ENCODE measurements at places on chromosomes 4 and X.

DNA sequence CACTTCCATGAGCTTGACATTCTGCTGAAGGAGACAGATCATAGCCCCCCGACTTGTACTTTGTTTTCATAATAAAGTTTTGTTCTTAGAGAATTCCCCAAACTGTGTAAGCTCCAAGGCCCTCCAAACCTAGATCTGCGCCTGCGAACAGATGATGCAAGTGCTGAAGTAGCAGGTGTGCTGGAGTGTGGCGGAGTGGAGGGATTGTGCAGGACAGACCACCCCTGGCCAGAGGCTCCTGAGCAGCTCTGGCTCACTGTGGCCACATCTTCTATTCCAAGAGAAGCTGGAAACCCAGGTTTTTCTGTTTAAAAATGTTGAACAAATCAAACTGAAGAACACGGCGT is 46.4 kb downstream of the TBC1D14 start:
- no peak for DNase-seq

- DNase-seq = no peak
These were observed 253.5 kb upstream of the GATB start for GRCh38 chr4:152014280-152014679.

DNA sequence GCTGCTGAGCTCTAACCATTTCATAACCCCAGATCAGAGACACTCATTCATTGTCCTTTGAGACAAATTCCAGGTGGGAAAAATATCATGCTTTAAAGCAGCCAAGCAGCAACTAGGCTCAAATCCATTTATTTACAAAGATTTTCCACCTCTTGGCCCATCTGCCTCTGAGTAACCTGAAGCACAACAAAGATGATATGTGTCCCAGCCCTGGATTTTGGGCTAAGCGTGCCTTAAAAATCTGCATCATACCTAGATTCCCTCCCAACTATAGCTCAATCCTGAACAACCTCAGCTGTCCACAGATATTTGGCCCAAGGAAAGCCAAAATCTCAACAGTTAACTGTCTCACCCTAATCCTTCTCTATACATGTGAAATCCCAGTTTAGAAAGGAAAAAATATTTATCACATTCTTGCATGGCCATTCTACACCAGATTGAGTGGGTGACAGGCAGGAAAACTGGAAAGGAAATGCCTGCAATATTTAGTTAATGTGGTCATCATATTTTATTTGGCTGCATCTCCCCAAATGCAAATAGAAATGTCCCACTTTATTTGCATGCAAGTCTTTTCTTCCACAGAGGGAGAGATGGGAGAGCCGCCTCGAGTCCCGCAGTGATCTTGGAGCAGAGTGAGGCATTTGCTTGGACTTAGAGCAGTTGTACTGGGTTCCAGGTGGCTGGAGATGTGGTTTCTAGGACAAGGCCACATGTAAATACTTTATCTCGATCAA is 146.4 kb upstream of the EOLA2 start:
- DNase-seq = peak; percentile 32

GRCh38 chrX:133529578-133529977 is 114.3 kb upstream of the GPC4 start:
- DNase-seq = no peak

- DNase-seq = no peak
These were observed 61.6 kb upstream of the PRPS1 start for GRCh38 chrX:107566604-107567262.

GRCh38 chr4:140308366-140309123 is 64.9 kb upstream of the SCOC start:
- DNase-seq = peak; percentile 15

GRCh38 chrX:48648336-48648751 is 35.3 kb upstream of the WAS start:
- peak; percentile 20 for DNase-seq

DNA sequence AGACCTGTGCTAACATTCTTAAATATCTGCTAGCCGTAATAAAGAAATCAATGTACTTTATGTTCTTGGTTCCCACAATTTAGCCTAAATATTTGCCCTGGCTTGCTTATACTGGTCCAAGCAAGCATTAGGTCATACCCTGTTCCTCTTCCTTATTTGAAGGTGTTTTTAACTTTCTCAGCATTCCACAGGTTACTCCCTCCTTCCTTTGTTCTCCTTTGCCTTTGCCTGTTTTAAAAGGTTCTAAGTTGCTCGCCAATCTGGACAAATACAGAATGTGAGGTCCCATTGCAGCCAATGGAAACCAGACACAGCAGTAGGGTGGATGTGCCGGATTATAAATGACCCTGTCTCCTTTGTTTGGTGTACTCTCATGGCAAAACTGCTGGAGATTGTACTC is 436.8 kb upstream of the PCDH7 start:
- no peak for DNase-seq

DNA sequence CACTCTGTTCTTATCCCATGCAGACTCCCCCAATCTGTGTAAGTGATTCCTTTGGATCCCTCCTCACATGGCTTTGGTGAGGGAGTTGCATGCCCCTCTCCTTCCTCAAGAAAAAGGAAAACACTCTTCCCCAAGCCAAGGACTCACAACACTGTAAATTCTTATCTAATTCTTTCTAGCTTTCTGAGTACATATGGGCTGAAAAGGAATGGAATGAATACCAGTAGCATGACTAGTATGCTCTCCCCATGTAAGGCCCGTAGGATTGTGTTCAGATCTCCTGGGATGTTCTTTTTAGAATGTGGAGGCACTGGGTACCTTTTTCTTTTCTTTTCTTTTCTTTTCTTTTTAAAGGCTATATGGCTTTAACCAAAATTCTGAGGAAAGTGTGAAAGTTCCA is 17.0 kb upstream of the MAGED1 start:
- DNase-seq = no peak

- no peak for DNase-seq
These were observed 108.0 kb downstream of the SLIT2 start for GRCh38 chr4:20359692-20360091.

DNA sequence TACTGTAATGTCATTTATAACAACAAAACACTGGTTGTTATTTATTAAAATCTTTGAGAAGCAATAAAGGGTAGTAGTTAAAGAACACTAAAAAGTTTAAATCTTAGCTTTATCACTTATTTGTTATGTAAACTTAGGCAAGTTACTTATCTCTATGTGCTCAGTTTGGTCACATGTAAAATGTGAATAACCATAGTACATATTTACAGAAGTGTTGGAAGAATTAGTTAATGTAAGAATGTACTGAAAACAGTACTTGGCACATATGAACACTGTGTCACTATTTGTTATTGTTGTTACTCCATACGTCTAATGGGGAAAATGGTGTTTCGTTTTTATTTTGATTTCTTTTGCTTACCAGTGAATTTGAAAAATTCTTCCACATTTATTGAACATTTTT is 9.1 kb downstream of the NEK1 start:
- DNase-seq = no peak

DNA sequence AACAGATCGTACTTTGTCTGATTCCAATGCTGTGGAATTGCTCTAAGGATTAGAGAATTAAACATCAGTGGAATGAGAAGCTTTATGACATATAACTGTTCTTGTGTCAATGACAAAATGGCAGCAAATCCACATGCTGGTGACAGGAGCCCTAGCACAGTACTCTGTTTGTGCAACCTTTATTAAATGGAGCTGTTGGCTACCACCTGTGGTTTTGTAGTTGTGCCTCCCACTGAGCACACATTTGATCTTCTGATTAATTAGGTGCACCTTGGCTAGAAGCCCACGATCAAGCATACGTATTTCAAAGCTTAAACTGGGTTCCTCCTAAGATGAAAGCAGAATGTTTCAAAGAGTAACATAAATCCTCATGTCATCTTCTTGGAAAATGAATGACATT is 394.0 kb upstream of the IGFBP7 start:
- no peak for DNase-seq

- no peak for DNase-seq
These were observed 52.3 kb upstream of the TRPC5OS start for GRCh38 chrX:111823703-111824102.

DNA sequence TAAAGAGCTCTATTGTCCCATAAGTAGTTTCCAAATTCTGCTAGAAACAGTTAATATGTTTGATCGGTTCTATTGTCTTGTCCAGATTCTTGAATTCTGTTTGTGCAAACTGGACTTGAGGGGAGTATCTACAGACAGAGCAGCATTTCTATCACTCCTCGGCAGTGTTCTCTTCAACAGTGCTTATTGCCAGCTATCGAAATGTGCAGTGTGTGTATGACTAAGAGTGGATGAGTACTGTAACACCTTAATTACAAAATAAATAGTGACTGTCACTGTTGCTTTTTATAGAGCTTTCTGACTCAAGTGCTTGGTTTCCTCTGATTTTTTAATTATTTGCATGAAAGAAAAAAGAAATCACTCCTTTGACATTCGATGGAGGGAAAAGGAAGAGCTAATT is 274.6 kb downstream of the RPA4 start:
- DNase-seq = no peak

- DNase-seq = no peak
These were observed 3.4 kb upstream of the SLC35A2 start for GRCh38 chrX:48914593-48915493.

DNA sequence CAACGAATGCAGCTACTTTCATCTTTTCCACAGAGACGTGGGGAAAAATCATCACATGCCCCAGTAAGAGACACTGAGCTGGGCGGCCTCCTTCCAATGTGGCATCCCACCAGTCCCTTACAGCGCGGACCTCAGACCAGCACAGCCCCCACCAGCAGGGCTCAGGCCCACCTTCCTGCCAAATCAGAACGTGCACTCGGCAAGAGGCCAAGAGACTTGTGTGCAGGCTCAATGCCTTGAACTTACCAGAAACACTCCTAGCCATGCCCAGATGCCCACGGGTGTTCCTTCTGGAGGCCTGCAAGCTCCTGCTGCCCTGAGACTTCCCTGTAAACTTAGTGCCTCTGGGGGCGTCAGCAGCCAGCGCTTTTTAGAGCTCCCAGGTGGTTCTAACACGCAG is 31.2 kb downstream of the WDR1 start:
- no peak for DNase-seq

- DNase-seq = peak; percentile 89
These were observed 19.3 kb downstream of the NOA1 start for GRCh38 chr4:56958111-56958517.

GRCh38 chr4:48979914-48980579 is 6.0 kb upstream of the CWH43 start:
- no peak for DNase-seq

DNA sequence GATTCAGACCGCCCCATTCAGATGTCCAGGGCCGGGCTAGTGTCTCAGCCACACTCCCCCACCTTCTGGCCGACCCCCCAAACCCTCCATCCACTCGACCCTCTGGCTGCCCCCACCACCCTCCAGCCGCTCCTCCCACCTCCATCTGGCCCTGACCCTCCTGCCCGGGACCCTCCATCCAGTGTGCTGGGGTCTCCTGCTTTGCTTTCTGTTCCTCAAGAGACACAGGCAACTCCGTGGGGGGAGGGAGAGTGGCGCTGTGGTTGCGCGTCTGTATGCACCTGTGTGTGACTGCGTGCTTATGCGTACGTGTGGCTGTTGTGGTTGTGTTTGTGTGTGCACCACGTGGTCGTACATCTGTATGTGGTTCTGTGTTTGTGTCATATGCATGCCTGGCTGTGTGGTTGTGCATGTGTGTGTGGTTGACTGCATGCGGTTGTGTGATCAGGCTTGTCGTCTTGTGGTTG is 33.3 kb downstream of the CPLX1 start:
- no peak for DNase-seq

- DNase-seq = peak; percentile 82
These were observed 578.9 kb upstream of the FAT1 start for GRCh38 chr4:187302457-187303150.

- no peak for DNase-seq
These were observed 91.1 kb downstream of the SLC4A4 start for GRCh38 chr4:71429962-71430361.

GRCh38 chrX:140040386-140040785 is 75.1 kb upstream of the CXorf66 start:
- DNase-seq = no peak

DNA sequence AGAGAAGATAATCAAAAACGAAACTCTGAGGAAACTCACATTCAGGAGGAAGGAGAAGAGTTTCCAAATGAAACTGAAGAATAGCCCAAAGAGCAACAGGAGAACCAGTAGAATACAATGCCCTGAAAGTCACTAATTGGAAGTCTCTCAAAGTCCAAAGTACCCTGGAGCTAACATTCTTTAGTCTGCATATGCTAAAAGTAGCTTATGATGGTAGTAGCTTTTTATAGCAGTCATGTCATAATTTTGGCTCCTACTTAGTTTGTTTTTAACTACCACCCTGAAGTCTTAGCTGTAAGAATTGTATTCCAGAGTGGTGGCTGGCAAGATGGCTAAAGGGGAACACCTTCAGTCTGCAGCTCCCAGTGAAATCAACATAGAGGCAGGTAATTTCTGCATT is 100.3 kb upstream of the FGF16 start:
- no peak for DNase-seq

- no peak for DNase-seq
These were observed 695.7 kb upstream of the AGA start for GRCh38 chr4:178137732-178138471.

- no peak for DNase-seq
These were observed 17.4 kb downstream of the TLR10 start for GRCh38 chr4:38765382-38765781.

DNA sequence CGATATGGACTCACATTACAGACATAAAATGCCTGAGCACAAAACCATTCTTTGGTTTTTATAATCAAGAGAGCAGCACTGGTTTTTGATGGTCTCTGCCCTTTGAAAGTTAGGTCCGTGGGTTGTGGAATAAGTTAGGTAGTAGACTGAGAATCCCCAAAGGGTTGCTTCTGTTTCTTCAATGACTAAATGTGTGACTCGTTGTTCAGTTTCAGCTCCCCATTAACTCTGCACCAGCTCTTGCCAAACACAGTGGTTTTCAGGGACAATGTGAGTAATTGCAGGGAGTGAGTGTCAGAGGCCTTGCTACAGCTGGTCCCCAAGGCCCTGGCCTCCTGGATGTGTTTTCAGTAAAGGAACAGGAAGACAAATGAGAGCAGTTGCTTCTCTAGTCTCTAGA is 24.8 kb downstream of the SMIM20 start:
- DNase-seq = no peak

DNA sequence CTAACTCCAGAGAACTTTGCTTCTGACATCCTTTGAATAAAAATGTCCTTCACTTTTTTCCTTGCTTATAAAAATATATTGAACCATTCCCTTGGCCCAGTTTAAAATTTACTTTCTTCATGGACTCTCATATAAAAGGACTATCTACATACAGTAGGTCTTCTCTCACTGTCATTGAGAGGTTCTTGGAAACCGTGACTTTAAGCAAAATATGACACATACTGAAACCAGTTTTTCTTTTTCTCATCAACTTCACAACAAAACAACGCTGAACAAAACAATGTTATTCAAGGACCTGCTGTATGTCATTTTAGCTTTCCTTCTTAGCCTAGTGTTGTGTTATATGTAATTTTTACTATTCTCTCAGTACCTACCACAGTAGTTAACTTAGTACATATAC is 496.8 kb downstream of the CENPC start:
- no peak for DNase-seq

GRCh38 chrX:24235084-24235710 is 78.7 kb downstream of the SUPT20HL2 start:
- DNase-seq = no peak

GRCh38 chrX:69496183-69496582 is 7.9 kb upstream of the NALF2 start:
- no peak for DNase-seq

GRCh38 chrX:114626323-114626722 is 42.4 kb downstream of the HTR2C start:
- DNase-seq = no peak

GRCh38 chr4:142656178-142656577 is 189.9 kb downstream of the INPP4B start:
- no peak for DNase-seq

GRCh38 chr4:6205973-6206372 is 5.6 kb upstream of the JAKMIP1 start:
- DNase-seq = no peak
